ENCODE measurements at places on chromosomes 16 and 17. TPM values are rescaled to one million over a fixed set of nuclear protein-coding genes. Genes with fewer than 3 reads are reported as not detected.

- no peak for DNase-seq
These were observed 10.1 kb upstream of the SLC16A5 start for GRCh38 chr17:75077496-75078283.

DNA sequence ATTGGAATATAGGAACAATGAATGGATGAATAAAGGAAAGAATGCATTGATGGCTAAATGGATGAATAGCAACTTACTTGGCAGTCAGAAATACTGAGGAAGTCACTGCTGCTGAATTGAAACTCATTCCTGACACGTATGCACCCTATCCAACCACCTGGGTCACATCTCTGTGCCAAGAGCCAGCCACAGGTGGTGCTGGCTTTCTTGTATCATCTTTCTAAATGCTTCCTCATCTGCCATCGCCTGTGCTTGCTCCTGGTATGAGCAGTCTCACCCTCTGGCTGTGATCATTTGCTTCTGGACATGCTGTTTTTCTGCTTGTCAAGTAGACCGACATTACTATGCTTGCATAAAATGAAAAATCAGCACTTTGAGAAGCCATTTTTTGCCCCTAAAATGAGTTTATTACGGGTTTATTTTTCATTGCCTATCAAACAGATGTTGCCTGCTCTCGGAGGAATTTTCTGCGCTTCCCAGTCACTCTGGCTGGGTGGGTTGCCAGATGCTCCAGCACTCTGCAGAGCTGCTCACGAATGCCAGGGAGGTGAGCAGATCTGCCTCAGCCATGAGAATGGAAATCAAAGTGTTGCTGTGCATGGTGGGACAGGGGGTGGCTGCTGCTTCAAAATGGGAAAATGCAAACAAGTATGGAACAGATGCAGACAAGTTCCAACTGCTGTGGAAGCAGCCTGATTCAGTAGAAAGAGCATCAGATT lies 1349.6 kb upstream of the CDH8 start:
- DNase-seq, result no peak

GRCh38 chr17:49762151-49762941 lies 1.6 kb downstream of the FAM117A start:
- DNase-seq, result no peak

DNA sequence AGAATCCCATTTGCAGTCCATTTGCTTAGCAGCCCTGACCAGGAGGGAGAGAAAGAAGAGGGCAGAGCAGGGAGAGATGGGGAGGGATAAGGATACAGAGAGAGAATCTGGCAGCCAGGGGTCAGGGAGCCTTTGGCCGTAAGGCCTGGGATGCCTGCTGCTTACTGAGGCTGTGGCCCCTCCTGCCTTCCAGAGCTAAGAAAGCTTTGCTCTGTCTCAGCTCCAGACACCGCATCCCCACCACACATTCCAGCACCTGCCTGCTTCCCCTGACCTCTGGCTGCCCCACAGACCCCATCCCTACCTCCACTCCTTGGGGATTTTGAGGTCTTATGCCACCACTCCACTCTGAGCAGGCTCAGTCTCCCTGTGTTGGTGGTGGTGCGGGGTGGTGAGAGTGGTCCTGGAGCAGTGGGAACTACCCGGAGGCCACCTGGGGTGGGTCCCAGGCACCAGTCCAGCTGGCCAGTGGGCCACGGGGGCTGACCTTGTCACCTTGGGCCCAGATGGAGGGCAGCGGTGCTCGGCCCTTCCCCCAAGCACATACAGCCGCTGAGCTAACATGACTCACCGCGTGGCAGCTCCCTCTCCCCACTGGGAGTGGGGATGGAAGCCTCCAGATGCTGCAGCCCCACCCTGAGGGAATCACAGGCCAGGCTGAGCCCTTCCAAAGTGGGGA lies 58.3 kb downstream of the RAI1 start:
- no peak for DNase-seq

DNA sequence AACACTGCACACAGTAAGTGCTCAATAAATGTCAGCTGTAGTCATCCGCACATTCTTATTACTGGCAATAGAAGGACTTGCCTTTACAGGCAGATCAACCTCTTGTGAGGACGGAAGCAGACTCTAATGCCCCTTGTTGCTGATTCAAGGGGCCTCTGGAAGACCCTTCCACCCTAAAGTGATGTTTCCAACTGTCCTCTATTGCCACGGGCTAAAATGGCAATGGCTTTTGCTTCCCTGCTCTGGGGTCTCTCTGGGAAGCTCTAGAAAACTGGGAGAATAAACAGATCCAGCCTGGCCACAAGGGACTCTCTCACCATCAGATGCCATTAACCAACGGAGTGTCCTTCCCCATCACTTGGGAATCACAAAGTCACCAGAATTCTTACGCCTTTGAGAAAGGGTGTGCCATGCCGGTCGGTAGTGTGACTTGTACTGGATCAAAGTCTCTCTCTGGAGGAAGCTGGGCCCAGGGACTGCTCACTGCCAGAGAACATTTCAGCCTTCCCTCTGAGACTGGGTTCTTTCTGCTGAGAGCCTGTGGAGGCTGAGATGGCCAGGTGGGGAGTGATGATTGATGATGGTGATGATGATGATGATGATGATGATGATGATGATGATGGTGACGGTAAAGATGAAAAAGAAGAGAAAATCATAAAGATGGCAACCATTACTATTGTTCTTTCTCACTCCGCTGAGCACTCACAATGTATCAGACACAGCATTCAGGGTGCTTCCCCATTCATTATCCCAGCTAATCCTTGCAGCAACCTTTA lies 146.8 kb downstream of the CYLD start:
- no peak for DNase-seq

WFIKKN1 gene
- polyA plus RNA-seq, result 1.1 TPM

- no peak for DNase-seq
These were observed 92.7 kb upstream of the NOL11 start for GRCh38 chr17:67624886-67625656.

DNA sequence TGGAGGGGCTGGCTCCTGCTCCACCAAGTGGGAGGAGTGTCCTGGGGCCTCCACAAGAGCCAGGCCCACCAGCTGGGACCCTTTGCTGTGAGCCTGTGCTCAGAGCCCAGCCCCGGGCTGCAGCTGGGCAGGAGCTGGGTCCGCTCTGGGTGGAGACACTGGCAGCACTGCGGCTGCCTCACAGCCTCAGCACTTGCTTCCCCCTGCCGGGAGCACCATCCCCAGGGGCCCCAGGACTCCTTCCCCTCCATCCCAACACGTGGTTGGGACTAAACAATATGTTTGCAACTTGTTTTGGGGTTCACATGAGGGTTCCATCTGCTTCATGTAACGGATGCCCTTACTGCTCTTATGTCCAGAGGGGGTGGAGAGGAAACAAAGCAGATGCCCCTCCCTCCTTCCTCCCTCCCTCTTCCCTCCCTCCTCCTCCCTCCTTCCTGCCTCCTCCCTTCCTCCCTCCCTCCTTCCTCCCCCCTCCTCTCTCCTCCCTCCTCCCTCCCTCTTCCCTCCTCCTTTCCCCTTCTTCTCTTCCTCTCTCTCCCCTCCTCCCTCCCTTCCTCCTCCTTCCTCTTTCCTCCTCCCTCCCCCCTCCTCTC lies 16.3 kb upstream of the CBFA2T3 start:
- no peak for DNase-seq

- DNase-seq, result no peak
These were observed 28.4 kb upstream of the SLC25A19 start for GRCh38 chr17:75317671-75318070.

- DNase-seq, result no peak
These were observed 507.5 kb upstream of the HSBP1 start for GRCh38 chr16:83300326-83300725.

GRCh38 chr16:30184891-30185682 lies 1.7 kb downstream of the CORO1A start:
- DNase-seq, result no peak

DNA sequence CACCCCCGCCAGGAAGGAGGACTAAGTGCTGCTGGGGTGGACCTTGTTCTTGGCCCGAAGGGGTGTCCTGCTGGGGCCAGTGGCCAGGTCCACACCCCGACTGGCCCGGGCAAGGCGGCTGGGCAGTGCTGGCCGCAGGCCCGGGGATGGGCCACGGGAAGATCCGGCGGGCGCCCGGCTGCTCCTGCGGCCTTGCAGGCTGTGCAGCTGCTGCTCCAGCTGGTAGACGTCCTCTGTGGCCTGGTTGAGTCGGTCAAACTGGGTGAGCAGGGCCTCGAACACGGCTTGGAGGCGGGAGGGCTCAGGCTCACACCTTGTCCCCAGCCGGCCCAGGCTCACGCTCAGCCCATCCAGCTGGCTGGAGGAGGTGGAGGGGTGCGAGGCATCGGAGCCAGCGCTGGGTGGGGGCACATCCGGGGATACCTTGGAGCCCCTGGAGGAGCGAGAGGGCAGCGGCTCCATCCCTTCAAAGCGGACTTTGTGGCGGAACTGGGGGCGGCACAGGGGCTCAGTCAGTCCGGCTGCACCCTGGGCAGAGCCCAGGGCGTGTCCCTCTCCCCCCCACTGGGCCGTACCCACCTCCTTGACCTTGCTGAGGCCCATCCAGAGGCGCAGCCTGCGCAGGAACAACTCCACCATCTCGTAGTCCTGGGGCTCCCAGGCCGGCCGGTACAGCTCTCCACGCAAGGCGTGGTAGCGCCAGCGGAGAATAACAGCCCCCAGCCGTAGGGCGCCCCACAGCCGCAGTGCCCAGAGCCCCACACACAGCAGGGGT lies 42.1 kb downstream of the TSC2 start:
- DNase-seq, result no peak

- DNase-seq, result no peak
These were observed 42.5 kb upstream of the AQP8 start for GRCh38 chr16:25174285-25174684.

GRCh38 chr17:45718791-45719190 lies 65.3 kb upstream of the CRHR1 start:
- DNase-seq, result no peak

GRCh38 chr16:2515180-2515851 lies 1.6 kb downstream of the ATP6V0C start:
- no peak for DNase-seq

OR1F1 gene
- polyA plus RNA-seq, result not detected

- no peak for DNase-seq
These were observed 302.7 kb downstream of the MAP2K6 start for GRCh38 chr17:69717214-69717613.

GRCh38 chr17:12924614-12925013 lies 93.2 kb downstream of the ELAC2 start:
- no peak for DNase-seq

CDH1 gene
- 101 TPM for polyA plus RNA-seq

CCL4 gene
- polyA plus RNA-seq, result 0.70 TPM

C16orf89 gene
- 5.2 TPM for polyA plus RNA-seq

DNA sequence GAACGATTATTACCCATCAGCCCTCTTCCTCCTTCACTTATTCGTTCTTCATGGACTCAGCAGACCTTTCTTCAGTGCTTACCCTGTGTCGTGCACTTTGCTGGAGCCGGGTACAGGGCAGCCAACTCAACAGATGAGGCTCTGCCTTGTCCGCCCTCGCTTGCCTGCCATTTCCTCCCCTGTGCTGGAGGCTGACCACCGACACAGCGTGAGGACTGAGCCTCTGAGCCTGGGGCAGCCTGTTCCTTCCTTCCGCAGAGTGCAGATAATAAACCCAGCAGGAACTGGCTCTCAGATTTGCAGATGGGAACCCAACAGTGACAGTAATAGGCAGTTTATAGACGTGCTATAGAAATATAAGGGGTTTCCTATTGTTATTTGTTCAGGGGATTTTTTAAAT lies 7.0 kb upstream of the SLC39A11 start:
- no peak for DNase-seq

GRCh38 chr16:84672276-84673202 lies 24.2 kb downstream of the KLHL36 start:
- no peak for DNase-seq

GRCh38 chr16:5604770-5605169 lies 507.2 kb upstream of the EEF2KMT start:
- peak; percentile 6 for DNase-seq

DNA sequence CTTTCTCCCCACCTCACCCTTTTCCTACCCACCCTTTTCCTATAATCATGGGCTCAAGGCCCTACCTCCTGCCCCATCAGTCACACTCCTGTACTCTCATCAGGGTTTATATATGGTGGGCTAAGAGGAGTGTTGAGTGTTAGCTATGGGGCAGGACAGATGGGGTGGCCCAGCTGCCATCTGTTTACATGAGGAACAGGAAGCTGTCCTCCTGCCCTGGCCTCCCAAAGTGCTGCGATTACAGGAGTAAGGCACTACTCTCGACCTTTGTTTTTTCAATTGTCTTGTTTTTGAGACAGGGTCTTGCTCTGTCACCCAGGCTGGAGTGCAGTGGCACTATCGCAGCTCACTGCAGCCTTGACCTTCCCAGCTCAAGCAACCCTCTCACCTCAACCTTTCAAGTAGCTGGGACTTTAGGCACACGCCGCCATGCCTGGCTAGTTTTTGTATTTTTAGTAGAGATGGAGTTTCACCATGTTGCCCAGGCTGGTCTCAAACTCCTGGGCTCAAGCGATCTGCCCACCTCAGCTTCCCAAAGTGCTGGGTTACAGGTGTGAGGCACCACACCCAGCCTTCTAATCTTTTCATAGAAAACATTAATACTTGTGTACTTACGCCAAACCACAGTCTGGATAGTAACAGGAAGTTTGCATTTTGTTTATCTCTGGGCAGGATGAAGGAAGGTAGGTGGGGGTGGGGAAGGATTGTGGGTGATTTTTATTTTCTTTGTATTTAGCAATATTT lies 1.6 kb downstream of the TRADD start:
- no peak for DNase-seq

DNA sequence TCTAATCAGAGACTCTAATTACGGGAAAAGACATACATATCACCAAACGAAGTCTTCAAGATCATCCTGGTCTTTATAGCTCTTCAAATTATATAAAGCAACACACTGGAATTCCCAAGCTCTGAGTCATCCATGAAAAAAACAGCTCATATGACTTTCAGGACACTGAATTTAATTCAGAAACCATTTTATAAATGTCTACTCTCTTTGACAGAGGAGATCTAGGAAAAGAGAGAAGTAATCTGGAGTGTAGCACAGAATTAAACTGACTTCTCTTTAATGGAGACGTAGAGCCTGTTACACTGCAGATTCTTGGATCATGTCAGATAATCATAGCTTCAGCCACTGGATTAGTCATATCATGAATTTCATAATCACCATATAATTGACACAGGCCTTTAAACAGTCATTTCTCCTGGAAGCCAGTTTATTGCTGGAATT lies 86.8 kb upstream of the WSB1 start:
- DNase-seq, result no peak

All from left renal pelvis (tissue), 4 donors.